ENCODE measurements at places on chromosomes 2 and 18. TPM values are rescaled to one million over a fixed set of nuclear protein-coding genes. Genes with fewer than 3 reads are reported as not detected.

Gene RAPH1
- 3.7 TPM for polyA plus RNA-seq

Gene AMER3
- 0.61 TPM for polyA plus RNA-seq

Gene MDH1B
- polyA plus RNA-seq = 0.63 TPM

Gene NPAS2
- polyA plus RNA-seq = 13.1 TPM

- DNase-seq = no peak
These were observed 272.5 kb downstream of the GALR1 start for GRCh38 chr18:77522051-77522675.

GRCh38 chr2:24762518-24762917, 30.7 kb downstream of the PTRHD1 start:
- DNase-seq = no peak

GRCh38 chr2:26086155-26086637, 52.3 kb downstream of the RAB10 start:
- no peak for DNase-seq

- DNase-seq = peak; percentile 46
These were observed 176.0 kb downstream of the SMAD2 start for GRCh38 chr18:47754311-47755101.

DNA sequence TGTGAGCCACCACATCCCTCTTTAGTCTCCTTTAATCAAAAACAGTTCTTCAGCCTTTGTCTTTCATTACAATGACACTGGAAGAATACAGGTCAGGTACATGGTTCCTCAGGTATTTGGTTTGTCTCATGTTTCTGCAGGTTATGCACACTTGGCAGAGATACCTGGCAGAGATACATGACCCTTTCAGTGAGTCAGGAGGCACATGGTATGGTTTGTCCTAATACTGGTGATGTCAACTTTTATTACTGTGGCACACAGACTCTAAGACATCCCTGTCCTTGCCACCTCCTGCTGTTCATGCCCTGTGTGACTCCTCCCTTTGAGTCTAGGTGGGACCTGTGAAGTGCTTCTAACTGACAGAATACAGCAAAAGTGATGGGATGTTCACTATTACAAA, 58.4 kb downstream of the SPIRE1 start:
- DNase-seq = no peak

- peak; percentile 45 for DNase-seq
These were observed 98.3 kb downstream of the KLF7 start for GRCh38 chr2:207067473-207067872.

DNA sequence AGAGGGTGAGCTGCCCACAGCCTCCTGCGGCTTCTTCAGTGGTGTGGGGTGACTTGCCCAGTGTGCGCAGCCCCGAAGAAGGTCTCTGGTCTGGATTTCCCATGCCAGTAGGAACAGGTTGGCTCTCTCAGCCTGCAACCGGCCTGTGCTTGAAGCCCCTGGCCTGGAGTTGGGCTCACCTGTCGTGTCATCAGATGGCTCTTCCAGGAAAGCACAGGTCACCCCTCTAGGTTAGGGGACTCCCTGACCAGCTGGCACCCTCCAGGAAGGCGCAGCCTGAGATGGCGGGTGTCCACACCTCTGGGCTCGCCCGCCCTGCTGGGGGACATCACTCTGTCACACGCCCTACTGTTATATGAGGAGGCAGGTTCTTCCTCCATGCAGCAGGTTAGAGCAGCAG, 179.8 kb downstream of the SEPTIN10 start:
- no peak for DNase-seq

DNA sequence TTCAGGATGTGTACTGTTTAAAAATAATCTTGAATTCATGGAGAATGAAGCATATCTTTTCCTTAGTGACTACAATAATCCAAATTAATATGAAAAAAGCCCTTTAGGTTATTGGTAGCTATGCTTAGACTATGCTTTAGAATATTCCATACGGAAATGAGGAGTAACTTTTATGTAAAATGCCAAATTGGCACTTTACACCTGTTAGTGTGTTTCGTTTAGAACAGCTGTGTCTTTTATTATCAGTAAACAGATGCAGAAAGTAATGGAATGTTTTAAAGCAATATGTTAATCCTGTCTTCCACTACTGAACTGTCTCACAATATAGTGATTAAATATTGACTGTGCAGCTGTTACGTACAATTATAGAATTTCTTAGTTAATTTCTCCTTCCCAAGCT, 129.6 kb downstream of the PMS1 start:
- no peak for DNase-seq

DNA sequence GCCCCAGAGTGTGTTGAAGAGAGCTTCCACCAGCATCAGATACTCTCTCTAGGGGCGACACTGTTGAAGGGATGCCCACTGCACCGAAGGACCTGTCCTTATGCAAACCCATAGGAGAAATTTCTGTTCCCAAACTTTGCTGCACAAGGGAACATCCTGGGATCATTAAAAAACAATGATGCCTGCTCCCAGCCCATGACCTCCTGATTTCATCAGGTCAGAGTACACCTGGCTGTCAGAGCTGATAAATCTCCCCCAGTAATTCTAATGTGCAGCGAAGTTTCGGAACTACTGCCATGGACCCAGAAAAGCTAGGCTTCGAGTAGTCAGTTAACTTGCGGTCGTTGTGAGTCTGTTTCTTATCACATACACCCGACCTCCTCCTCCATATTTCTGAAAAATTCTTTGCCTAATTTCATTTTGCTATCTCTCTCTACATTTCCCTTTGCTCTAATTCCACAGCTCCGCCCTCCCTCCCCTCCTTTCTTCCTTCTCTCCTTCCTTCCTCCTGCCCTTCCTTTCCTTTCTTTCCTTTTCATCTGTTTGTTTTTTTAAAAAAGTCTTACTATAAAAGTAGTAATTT, 18.8 kb downstream of the FAM124B start:
- DNase-seq = no peak

GRCh38 chr2:45182667-45183295, 173.5 kb upstream of the SIX2 start:
- DNase-seq = no peak

Measured in stomach (tissue), 19 donors.